ENCODE measurements at places on chromosomes 6 and 20.

DNA sequence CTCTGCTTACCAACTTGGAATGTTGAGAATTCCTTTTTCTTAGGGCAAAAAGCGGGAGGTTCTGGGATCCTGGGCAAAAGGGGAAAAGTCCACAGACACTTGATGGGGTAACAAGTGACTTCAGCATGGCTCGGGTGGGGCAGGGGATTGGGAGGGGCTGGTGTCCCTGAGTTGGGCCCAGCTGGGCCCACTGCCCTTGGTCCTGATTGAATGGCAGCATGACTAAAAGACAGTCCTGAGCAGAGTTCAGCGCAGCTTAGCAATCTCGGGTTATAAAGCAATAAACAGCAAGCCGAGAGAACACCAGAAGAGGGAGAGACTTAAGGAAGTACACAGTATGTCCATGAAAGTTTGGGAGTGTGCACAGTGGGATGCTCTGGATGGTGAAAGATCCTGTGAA lies 5.6 kb downstream of the PPP2R5D start:
- DNase-seq = no peak

DNA sequence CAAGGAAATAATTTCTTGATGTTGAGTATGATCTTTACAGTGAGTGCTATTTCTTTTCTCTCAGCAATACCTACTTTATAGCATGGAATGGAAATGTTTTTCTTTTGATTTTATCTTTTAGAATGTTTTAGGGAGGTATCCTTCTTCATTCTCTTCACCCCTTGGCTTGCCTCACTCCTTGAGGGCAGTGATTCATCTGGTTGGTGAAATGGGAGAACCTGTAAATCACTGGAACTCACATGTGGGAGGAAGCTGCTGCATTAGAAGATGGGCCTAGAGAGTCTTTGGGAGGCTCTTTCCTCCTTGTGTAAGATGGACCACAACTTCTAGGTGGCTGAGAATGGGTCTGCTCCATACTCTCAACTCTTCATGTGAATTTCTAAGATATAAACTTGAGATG lies 244.8 kb upstream of the SYNCRIP start:
- DNase-seq = no peak

DNA sequence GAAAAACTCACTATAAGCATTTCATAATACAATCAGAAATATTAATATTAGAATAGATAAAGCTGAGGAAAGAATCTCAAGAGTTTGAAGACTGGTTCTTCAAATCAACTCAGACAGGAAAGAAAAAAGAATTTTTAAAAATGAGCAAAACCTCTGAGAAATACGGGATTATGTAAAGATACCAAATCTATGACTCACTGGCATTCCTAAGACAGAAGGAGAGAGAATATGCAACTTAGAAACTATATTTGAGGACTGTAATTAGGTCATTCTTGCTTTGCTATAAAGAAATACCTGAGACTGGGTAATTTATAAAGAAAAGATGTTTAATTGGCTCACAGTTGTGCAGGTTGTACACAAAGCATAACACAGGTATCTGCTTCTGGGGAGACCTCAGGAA lies 665.1 kb downstream of the RNF144B start:
- DNase-seq = no peak

DNA sequence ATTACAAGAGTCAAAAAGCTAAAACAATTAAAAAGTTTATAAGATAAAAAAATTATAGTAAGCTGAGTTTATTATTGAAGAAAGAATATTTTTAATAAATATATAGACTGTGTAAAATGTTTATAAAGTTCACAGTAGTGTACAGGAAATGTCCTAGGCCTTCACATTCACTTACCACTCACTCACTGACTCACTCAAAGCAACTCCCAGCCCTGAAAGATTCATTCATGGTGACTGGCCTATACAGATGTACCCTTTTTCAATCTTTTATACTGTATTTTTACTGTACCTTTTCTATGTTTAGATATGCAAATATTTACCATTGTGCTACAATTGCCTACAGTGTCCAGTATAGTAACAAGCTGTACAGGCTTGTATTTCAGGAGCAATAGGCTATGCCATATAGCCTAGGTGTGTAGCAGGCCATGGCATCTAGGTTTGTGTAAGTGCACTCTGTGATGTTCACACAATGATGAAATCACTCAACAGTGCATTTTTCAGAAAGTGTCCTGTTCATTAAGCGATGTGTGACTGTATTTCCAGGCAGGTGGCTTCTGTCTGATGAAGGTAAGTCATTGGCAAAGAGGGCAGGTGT lies 130.2 kb downstream of the BTBD3 start:
- DNase-seq = no peak

DNA sequence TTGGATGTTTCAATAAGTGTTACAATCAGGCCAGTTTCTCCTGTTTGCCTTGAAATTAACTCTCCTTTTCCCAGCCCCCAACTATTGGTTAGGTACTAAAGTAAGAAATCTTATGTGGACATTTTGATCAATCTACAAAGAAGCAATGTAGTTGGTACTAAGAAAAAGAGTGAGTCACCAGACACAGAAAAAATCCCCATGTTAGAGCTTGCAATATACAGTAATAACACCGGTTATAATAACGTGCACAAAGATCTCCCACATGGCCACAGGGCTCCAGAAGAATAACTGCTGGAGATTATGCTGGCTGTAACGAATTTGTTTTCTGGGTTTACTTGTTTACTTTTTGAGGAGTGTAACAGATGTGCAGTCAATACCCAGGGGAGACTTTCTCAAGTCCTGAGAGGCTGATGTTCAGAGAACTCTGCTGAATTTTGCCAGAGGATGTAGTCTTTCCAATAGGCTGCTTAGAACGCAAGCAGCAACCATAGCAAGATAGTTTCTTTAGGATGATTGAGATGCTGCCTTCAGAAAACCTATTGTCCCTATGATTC lies 166.2 kb upstream of the SPACA1 start:
- DNase-seq = no peak

DNA sequence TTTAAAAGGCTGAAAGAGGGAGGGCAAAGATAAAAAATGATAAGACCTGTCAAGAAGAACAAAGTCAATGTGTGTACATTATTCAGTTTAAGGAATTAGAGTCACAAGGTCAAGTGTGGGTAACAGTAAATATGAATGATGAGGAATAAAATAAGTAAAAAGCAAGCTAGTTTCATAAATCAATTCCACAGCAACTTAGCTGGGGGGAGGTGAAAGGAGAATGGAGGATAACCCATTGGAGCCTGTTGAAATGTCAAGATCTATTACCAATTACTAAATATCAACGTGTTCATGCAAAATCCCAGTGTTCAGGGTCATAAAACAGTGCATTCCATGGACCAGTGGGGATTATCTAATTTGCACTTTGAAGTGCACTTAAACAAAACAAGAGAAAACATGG lies 242.9 kb downstream of the TBX18 start:
- DNase-seq = no peak

- DNase-seq = no peak
These were observed 8.3 kb upstream of the MMP9 start for GRCh38 chr20:46000262-46000996.

DNA sequence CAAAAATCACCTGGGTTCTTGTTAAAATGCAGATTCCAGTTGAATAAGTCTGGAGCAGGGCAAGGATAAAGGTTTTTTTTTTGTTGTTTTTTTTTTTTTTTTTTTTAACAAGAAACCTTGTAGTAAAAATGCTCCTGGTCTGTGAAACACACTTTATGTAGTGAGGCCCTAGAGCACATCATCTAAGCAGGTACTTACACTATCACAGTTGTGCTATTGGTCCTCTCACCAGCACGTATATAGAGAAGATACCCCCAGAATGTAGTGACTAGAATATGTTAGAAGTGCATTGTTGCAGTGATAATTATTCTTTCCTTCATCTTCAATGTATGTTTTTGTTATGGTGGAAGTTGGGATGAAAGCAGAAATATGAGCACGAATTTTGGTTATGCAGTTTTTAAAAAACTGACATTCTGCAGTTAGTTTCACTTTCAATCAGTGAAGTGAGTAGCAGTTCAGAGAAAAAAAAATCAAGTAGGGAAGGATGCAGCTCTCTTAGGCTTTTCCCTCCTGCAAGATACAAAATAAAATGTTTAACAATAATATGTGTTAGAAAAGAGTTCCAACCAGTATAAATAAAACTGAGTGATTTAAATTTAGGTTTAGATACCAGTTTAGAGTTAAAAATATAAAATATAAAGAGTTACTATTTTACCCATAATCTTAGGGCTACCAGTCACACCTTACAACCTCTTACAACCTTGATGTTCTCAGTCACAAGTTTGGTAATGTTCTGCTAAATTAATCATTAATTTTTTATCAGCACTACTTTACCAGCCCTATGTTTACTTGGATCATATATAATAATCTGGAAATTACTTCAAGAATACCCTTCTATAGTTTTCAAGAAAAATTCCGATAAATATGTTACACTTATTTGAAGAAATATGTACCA lies 9.2 kb upstream of the DEFB113 start:
- no peak for DNase-seq

DNA sequence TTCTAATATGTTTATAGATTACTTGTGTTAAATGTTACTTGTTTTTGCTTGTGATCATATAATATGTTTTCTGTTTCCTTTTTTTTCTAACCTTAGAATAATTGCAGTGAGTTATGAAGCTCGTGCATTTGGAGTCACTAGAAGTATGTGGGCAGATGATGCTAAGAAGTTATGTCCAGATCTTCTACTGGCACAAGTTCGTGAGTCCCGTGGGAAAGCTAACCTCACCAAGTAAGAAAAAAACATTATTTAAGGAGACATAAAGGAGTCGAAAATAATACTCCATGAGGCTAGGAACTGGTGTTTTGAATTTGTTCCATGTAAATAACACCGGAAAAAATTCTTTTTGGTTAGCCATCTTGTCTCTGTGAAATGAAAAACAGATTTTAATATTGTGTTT lies 6.9 kb downstream of the POLH start:
- no peak for DNase-seq

- no peak for DNase-seq
These were observed 31.8 kb upstream of the ELMO2 start for GRCh38 chr20:46438156-46438750.

- DNase-seq = no peak
These were observed 24.8 kb downstream of the SUN5 start for GRCh38 chr20:32979201-32979998.

GRCh38 chr20:60104993-60105803 lies 147.0 kb downstream of the CDH26 start:
- DNase-seq = no peak

GRCh38 chr6:54586251-54586650 lies 260.3 kb upstream of the FAM83B start:
- DNase-seq = no peak

GRCh38 chr20:40849456-40849855 lies 160.4 kb upstream of the MAFB start:
- no peak for DNase-seq

DNA sequence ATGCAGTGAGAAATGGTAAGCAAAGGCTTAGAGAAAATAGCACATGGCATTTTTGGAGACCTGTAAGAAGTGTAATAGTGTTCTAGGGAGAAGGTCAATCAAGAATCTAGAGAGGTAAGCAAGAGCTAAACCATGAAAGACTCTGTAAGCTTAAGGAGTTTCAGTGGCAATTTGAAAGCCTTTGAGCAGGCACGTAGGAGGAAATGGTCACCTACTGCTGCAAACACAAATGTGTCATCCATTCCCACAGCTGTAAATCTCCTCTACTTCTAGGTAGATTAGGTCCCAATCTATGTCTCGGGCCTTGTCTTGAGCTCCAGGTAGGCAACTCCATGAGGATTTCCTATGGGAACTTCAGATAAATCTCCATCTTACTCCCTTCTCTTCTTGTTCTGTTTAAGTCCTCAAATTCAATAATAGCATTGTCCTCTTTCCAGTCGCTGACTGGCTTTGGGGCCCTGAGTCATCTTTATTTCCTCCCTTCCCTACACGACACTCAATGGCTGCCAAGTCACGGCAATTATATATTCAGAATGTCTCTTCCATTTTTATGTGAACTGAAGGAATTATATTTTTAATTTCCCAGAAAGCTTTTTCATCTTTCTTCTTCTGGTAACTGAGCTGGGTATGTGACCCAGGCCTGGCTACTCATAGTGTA lies 24.2 kb upstream of the PAQR8 start:
- DNase-seq = no peak

GRCh38 chr6:89965441-89966227 lies 71.4 kb downstream of the GJA10 start:
- no peak for DNase-seq

- DNase-seq = no peak
These were observed 87.2 kb upstream of the EDN1 start for GRCh38 chr6:12203001-12203400.

GRCh38 chr6:109389650-109390274 lies 7.5 kb upstream of the CD164 start:
- DNase-seq = no peak

- DNase-seq = no peak
These were observed 1.5 kb downstream of the COL12A1 start for GRCh38 chr6:75204217-75204958.

DNA sequence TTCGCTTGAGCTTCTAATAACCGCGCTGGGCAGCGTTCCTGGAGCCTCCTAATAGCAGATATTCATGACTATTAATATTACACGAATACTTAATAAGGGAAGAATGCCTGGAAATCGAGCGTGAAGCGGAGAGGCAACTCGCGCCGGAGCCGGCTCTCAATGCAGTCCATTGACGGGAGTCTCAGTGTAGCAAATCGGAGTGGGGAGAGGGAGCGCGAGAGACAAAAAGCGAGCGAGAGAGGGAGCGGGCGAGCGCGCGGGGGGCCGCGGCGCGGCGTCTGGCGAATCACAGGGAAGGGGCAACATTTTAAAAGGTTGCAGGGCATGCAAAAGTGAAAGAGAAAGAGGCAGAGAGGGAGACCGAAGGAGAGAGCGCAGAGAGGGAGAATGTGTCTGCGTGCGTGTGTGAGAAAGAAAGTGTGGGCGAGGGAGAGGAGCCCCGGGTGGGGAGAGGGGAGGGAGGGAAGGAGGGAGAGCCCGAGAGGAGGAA lies 2.9 kb downstream of the TFAP2A start:
- peak; percentile 11 for DNase-seq

- no peak for DNase-seq
These were observed 101.2 kb upstream of the CLVS2 start for GRCh38 chr6:122894791-122895190.

- no peak for DNase-seq
These were observed 181.0 kb downstream of the COL12A1 start for GRCh38 chr6:75024828-75025227.
